ENCODE measurements at places on chromosomes 7 and 10.

DNA sequence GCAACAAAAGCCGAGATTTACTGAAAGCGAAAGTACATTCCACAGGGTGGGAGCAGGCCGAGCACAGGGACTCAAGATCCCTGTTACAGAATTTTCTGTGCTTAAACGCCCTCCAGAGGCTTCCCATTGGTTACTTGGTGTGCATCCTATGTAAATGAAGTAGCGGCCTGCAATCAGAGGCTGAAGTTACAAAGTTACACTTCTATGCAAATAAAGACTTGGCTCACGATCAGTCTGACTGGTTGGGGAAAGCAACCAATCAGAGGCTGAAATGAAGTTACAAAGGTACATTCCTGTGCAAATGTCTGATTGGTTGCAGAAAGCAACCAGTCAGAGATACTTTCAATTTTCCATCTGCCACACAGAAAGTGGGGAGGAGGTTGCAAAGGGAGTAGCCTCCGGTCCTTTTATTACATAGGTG is 4.1 kb downstream of the ACBD7 start:
- peak; percentile 83 for DNase-seq

DNA sequence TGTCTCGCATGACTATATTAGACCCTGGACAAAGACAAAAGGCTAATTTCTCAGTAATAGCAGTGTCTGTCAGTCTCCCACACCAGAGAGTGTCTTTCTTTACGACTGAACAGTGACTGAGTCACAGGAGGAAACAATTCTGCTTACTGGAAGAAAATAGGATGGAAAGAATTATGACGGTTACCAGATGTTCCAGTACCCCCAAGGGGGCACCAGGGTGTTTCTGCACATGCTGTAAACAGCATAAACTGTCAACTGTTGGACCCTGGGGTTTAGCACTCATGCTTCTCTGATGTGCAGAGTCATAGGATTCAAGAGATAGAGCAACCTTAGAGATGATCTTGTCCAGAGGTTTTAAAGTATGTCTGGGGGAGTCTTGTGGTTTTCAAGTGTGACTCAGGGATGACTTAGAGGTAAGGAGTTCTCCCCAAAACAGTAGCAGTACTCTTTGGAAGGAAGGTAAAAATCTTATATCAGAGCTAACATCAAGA is 291.7 kb downstream of the THSD7A start:
- DNase-seq: peak; percentile 28

GRCh38 chr10:20094226-20094976 is 278.2 kb downstream of the PLXDC2 start:
- DNase-seq: no peak

GRCh38 chr10:14356921-14357320 is 26.2 kb upstream of the FRMD4A start:
- DNase-seq: no peak

DNA sequence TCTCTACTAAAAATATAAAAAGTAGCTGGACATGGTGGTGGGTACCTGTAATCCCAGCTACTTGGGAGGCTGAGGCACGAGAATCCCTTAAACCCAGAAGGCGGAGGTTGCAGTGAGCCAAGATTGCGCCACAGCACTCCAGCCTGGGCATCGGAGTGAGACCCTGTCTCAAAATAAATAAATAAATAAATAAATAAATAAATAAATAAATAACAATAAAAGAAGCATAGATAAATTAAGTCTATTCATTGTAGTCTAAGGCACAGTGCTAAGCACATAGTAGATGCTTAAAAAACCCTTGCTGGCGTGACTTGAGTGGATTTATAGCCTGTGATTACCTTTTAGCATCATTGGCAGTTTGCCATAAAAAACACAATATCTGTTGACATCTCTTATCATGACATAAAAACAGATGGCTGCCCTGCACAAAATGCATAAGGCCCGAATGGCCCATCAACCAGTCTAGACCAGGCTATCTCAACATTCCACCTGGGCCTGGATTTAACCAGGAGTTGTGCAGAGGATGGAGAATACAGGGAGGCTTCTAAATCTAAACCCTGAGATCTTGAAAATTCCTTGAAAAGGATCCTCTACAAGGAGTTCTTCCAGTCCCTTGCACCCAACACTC is 94.9 kb downstream of the PRLHR start:
- no peak for DNase-seq

DNA sequence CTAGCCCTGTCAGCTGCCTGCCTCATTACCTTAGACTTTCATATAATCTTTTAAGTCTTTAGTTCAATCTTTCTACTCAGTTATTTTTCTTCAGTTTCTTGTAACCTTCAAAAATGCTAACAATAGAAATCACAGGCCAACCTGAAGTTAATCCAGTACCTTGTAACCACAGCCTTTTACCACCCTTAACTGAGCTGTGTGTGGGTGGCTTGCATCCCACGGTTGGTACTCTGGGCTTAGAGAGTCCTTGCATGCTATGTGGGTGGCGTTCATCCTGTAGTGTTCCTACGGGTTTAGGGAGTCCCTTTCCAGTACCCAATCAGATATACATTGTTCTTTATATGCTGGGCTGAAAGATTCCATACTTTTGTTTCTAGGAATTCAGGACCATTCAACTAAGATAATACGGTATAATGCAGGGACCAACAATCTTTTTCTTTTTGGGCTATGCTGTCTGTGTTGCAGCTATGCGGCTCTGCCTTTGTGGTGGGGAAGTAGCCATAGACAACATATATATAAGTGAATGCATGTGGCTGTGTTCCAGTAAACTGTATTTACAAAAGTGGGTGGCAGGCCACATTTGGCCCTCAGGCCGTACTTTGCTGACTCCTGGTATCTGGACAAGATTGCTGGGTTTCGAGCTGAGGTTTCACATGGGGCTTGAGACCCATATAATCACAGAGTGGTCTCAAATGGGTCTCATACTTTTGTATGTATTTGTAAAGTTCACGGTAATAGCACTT is 280.8 kb upstream of the LRGUK start:
- no peak for DNase-seq

DNA sequence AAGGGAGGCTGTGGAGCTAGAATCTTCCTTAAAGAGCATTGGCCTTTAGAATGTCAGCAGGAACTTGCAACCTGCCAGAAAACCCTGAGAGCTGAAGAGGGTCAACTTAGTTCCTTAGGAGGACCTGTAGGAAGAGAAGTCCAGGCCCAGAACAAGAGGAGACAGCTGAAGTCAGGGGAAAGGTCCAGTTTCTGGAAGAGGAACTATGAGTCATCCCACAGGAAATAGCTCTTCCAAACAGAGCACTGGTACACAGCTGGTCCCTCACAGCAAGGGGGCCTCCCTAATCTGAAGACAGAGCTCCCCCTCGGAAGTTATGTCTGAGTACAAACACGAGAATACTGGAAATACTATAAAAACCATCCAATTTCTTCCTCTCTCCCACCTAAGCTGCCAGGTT is 98.9 kb downstream of the HERPUD2 start:
- no peak for DNase-seq

DNA sequence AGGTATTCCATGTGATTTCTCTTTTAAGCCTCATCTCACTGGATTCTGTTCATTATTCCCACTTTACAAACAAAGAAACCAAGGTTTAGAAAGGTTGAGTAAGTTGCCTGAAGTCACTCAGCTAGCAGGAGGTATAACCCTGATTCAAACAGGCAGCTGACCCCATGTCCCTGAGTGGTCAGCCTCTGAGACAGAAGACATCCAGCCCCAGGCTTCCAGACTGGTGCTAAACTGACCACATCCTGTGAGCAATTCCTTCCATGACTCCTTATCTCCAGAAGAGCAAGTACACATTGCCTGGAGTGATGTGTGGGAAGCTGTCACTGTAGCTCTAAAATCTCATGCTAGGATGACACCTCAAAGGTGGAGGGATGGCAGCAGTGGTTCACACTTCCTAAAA is 3.7 kb downstream of the PLPP4 start:
- DNase-seq: peak; percentile 99

DNA sequence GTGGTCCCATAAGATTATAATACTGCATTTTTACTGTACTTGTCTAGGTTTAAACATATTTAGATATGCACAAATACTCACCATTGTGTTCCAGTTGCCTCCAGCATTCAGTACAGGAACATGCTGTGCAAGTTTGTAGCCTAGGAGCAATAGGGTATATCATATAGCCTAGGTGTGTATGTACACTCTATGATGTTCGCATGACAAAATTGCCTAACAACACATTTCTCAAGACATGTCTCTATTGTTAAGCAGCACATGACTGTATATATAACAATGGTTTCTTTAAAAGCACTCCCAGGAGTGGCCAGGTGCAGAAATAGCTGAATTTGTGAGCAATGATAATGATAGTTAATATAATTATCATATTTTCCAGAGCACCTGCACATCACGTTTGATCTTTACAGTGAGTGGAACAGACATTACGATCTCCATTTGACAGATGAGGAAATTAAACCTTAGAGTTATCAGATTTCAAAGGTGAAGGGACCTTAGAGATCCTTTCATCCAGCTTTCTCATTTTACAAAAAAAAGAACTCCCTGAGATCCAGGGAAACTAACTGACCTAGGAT is 99.2 kb upstream of the PDCD4 start:
- DNase-seq: no peak

DNA sequence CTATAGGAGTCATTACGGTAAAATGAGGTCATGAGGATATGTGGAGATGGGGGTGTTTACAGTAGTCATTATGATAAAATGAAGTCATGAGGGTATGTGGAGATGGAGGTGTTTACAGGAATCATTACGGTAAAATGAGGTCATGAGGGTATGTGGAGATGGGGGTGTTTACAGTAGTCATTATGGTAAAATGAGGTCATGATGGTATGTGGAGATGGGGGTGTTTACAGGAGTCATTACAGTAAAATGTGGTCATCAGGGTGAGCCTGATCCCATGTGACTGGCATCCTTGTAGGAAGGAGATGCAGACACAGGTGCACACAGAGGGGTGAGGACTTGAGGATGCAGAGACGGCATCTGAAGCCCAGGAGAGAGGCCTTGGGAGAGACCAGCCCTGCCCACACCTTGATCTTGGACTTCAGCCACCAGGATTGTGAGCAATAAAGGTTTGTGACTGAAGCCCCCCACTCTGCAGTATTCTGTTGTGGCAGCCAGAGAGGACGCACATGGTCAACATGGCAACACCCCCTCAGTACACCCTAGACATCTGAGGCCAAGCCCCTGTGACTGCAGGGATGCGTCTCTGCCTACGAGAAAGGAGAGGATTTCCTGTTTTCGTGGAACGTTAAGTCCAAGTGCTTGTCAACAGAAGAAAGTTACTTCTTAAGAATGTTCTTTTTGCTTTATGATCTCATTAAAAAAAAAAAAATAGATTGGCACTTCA is 544.4 kb downstream of the DNAJB6 start:
- no peak for DNase-seq

DNA sequence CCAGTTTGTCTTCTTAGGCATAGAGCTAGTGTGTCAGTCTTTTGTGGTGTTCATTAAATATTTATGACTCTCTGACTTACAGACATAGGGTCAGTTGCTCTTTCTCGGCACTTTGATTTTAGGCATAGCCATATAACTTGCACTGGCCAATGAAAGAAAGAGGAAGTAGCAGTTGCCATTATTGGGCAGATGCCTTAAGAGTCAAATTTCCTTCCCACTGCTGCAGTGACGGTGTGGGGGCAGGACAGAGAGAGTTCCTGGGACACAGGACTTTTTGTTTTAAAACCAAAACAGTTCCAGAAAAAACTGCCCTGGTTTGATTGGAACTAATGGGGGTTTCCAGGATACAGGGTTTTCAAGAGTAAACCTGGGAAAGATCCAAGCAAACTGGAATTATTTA is 60.2 kb upstream of the PHF14 start:
- DNase-seq: no peak

DNA sequence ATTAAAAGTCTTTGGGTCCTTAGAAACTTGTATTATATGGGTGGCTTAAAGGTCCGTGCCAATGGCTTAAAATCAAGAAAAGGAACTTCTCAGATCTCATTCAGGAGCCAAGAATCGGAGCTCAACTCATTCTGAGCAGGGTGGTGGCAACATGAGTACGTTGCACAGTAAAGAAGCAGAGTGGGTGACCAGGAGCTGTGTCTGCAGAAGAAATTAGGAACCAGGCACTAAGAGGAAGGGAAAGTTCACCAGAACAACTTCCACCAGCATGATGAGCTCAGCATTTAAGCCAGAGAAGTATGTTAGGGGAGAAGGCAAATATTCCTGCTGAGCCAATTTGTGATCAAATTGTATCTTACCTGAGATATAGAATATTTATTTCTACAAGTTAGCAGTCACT is 236.0 kb upstream of the NRP1 start:
- DNase-seq: no peak

GRCh38 chr10:8360365-8360764 is 305.9 kb downstream of the GATA3 start:
- DNase-seq: no peak

GRCh38 chr7:151238924-151239836 is 6.9 kb downstream of the CHPF2 start:
- DNase-seq: no peak

GRCh38 chr10:119370972-119371703 is 163.8 kb downstream of the GRK5 start:
- peak; percentile 46 for DNase-seq

GRCh38 chr7:131502810-131503508 is 53.5 kb downstream of the PODXL start:
- no peak for DNase-seq

DNA sequence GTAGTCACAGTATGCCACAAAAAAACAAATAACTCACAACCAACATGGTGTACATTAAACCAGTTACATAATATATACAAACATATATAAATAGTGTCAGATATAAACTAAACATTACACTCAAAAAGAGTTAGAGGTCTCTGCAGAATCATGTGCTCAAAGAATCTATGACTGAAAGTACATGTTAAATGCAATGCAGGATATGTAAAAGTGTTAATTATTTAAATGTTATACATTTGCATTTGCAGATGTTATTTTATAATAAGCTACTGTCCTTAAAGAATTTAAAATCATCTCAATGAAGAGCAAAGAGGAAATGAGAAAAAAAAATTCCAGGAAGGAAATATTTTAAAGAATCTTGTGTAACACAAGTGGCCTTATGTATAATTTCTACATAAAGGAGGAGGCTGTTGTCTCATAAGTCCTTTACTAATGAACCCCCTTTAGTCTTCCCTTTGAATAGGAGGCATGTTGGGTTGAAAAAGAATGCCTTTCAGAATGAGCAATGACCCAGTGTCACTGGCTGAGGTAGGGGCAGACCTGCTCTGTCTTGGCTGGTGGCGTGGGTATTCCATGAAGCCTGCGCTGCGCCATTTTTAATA is 148.9 kb downstream of the ITGA8 start:
- no peak for DNase-seq

- DNase-seq: no peak
These were observed 17.2 kb upstream of the AKR1C1 start for GRCh38 chr10:4945766-4946717.

GRCh38 chr10:96236876-96237275 is 34.5 kb downstream of the BLNK start:
- DNase-seq: no peak
